Activated B cell treated with CpG ODN at 0.5 μM for 24 hours (primary cell): ENCODE measurements at places on chromosomes 12 and 14.

DNA sequence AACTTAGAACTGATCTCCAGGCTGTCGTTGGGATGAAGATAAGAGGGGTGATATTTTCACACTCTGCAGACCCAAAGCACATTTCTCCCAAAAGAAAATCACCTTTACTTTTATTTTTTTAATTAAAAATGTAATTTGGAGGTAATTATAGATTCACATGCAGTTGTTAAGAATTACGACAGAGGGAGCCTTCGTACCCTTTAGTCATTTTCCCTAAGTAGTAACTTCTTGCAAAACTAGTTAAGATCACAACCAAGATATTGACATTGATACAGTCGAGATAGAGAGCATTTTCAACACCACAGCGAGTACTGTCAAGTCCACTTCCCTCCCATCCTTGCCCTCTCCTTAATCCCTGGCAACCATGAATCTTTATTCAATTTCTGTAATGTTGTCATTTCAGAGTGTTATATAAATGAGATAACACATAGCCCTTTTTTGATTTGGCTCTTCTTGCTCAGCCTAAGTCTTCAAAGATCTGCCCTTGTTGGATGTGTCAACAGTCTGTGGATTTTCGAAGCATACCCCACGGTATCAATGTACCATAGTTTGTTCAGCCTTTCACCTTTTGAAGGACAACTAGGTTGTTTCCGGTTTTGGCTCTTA is 39.6 kb downstream of the DNAH10 start:
- DNase-seq: no peak

GRCh38 chr14:53265025-53265424 is 111.9 kb upstream of the DDHD1 start:
- DNase-seq: no peak

- DNase-seq: no peak
Observed at GRCh38 chr12:116551952-116552772, 7.0 kb upstream of the MAP1LC3B2 start.

DNA sequence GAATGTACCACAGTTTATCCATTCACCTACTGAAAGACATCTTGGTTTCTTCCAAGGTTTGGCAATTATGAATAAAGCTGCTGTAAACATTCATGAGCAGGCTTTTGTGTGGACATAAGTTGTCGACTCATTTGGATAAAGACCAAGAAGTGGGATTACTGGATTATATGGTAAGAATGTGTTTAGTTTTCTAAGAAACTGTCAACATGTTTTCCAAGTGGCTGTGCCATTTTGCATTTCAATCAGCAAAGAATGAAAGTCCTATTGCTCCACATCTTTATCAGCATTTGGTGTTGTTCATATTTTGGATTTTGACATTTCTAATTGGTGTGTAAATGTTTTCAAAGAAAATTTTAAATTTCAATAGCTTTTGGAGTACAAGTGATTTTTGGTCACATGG is 27.3 kb upstream of the KLRF1 start:
- DNase-seq: no peak

DNA sequence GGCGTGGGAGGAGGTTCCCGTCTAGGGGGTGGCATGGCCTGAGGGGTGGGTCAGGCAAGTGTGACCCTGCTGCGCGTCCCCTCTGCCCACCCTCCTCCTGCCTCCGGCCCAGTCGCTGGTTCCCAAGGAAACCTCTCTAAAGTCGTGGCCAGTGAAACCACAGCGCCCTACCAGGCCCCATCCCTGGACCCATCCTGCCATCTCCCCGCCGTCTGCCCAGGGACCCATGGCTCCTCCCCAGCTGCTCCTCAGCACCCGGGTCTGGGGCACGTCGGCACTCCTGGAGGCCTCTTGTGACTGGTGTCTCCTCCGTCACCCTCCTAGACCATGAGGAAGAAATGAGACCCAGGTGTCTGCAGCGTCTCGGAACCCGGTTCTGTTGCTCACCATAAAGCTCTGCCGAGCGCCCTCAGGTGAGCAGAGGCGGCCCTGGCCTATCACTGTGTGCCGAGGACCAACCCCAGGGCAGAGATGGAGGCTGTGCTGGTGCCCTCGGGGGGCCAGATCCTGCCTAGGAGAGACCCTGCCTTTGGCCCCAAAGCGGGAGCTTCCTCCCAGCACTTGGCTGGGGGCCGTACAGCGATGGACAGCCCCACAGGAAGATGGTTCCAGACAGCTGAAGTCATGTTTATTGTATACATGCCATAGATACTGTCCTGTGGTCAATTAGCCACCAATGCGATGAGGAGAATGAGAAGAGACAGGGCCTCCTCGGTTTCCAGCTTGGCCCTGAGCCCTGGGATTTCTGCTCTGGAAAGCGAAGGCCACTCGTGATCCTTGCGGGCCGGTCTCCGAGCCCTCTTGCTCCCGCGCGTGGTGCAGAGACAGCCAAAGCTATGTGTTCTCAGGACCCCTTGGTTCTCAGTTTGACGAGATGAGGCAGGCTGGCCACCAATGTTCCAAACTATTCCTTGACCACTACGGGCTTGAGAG is 222.5 kb upstream of the RTL1 start:
- no peak for DNase-seq
